ENCODE measurements at places on chromosomes 5 and 9. TPM values are rescaled to one million over a fixed set of nuclear protein-coding genes. Genes with fewer than 3 reads are reported as not detected.

- DNase-seq, result no peak
These were observed 53.4 kb downstream of the LRRC70 start for GRCh38 chr5:62631909-62632580.

DNA sequence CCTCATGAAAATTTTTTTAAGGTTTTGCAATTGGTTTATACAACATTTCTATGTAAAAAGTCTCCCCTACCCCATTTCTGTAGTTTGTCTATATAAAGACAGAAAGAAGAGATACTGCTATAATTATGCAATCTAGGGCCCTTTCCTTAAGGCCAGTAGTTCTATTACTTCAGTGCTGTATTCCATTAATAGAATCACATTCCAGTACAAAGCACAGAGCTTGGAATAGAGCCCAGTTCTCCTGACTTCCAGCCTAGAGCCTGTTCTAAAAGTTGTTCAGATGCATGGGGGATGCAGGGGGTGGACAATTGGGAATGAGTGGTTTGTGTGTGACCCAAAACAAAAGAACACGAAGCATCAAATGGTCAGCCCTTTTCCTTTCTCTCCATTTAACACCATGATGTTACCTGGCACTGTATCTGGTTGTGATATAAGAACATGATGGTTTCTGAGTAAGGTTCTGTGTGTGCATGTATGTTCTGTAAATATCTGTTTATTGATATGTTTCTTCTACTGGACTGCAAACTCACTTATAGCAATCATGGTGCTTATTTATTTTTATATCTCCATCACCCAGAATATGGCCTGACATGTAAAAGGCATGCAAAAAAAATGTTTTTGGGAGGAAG lies 8.2 kb upstream of the GRAMD2B start:
- no peak for DNase-seq

DNA sequence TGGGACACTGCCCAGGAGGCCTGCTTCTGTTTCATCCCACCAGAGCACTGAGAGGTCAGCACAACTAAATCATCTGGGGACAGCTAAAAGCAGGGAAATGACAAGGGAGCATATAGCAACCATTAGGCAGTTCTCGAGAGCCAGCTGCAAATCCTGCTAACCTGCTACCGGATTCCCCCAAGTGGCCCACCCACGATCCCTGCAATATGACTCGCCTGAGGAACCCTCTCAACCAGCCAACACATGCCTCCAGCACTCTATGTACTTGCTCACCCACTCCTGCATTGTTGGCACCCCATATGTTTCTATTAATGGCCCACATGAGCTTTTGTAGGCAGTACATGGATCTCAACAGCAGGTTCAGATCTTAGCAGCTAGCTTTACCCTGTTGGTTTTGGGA lies 326.0 kb downstream of the GABRG2 start:
- DNase-seq, result no peak

GRCh38 chr5:115465431-115465830 lies 79.1 kb downstream of the FEM1C start:
- no peak for DNase-seq

- DNase-seq, result no peak
These were observed 137.6 kb downstream of the CACNA1B start for GRCh38 chr9:138015021-138015829.

DNA sequence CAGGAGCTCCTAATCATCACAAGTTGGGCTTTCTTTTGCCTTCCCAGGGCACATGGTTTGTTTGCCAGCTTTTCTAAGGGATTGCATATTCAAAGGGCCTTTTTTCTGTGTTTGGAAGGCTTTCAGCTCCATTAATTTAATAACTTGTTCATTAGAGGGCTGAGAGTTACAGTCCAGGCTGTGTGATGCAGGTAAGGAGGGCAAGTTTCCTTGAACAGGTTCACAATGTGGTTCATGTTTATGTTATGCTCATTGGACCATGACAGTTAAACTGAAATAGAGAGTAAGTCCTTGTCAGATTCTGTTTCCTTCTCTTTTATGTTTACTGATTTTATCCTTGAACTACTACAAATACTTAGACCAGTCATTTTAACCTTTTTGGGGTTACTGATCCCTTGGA lies 174.4 kb downstream of the MARCHF11 start:
- no peak for DNase-seq

- peak; percentile 66 for DNase-seq
These were observed 530 bp downstream of the BBLN start for GRCh38 chr9:128160603-128160987.

DNA sequence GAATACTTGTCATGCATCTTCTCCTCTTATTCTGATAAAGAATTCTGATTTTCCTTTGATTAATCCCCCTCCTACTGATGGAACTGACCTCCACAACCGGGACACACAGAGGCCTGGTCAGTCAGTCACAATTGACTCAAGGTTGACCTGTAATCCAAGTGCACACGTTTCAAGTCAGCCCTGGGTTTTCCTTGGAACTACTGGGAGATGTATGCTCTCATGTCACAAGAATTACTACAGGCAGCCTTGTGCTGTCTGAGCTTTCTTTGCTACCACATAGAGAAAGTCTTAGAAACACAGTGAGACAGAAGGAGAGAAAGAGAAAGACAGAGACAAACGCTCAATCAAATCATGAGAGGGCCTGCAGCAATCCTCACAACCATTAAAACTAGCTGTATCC lies 345.8 kb downstream of the PDE4D start:
- no peak for DNase-seq

DNA sequence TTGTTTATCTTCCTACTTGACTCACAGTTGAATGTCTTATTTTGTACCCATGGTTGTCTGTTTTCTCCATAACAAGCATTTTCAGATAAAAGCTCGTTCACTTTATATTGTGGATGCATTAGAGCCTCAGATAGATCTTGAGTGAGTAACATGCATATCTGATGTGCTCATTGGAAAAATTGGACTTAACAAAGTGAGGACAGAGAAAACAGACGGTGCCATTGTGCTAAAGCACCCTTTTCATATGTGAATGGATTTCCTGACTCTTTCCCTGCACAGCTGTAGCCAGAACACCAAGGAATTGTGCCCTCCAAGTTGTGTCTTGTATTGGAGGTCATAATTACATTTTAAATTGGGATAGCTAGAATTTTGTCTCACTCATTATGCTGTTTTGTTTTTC lies 325.8 kb upstream of the MEF2C start:
- DNase-seq, result no peak

DNA sequence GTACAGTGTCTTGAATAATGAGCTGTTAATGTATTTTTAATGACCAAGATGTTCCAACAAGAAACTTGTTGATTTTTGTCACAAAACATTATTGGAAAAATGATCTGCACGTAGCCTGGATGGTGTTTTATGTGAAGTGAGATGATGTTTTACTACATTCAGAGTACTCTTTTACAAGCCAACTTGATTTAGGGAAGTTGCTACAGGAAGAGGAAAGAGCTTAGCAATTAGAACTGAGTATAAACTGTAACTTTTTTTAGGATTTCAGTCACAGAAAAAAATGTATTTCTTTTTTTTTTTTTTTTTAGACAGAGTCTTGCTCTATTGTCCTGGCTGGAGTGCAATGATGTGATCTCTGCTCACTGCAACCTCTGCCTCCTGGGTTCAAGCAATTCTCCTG lies 113.6 kb upstream of the ADRA1B start:
- no peak for DNase-seq

- no peak for DNase-seq
These were observed 36.3 kb downstream of the ERGIC1 start for GRCh38 chr5:172870291-172870714.

DNA sequence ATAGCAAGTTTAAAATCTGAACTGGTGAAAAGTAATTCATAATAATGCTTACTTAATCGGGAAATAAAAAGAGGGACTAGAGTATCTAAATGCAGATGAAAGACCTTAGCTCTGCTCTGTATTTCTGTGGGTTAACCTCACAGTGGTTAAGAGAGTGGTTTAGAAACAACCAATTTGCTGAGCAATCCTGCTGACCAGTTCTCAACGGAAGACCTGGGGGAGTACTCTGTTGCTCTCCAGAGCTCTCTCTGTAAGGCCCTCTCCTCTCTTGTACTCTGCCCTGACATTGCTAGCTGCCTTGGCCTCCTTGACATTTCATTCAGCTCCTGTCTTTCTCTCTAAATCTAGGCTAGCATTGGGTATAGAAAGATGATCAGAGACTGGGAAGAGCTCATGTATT lies 1186.6 kb upstream of the SEMA6A start:
- DNase-seq, result no peak

DNA sequence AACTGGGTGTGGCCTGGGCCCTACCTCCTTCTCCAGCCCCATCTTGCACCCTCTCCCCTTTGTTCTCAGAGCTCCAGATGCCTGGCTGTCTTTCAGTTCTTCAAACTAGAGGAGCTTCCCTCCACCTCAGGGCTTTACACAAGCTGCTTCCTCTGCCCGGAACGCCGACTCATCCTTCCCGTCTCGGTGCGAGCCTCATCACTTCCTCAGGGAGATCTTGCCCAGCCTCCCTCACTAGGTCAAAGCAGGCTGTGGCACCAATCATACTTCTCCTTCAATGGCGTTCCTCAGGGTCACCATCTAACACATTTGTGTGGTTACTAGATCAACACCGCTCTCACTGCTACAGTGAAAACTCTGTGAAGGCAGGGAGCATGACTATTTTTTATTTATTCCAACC lies 56.2 kb upstream of the ZSWIM6 start:
- DNase-seq, result no peak

DNA sequence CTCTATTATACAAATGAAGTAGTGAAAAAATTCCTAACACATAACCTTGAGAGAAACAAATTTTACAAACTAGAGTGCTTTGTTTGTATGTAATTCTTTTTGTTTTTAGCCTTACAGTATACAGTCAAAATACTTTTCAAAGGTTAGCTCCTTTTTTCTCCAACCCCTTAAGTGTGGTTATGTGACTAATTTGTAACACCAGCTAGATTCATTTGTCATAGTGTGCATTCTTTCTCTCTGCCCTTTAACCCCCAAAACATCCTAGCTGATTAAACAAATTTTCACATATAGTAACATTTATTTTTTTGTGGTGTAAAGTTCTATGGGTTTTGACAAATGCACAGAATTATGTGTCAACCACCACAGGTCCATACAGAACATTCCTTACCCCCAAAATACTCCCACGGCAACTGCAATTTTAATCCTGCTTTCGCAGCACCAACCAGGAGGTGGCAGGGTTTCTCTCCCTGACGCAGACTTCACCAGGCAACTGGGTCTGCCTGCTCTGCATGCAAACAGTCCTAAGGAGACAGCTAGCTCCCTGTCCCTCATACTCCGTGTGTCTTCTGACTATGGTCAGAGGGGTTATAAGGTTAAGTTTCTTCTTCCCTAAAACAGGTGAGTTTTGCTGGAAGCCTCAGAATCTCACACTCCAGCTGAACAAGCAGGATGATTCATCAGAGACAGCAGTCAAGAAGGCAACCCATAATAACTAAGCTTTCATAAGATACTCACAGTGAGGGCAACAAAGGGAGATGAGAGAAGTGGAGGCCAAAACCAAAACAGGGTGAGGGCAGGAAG lies 44.5 kb upstream of the NR5A1 start:
- DNase-seq, result peak; percentile 60

- no peak for DNase-seq
These were observed 27.3 kb downstream of the GIN1 start for GRCh38 chr5:103092676-103093075.

GRCh38 chr9:90898228-90898627 lies 96.6 kb downstream of the SYK start:
- DNase-seq, result peak; percentile 18

- DNase-seq, result no peak
These were observed 444.8 kb downstream of the ARHGEF28 start for GRCh38 chr5:74070766-74071165.

DNA sequence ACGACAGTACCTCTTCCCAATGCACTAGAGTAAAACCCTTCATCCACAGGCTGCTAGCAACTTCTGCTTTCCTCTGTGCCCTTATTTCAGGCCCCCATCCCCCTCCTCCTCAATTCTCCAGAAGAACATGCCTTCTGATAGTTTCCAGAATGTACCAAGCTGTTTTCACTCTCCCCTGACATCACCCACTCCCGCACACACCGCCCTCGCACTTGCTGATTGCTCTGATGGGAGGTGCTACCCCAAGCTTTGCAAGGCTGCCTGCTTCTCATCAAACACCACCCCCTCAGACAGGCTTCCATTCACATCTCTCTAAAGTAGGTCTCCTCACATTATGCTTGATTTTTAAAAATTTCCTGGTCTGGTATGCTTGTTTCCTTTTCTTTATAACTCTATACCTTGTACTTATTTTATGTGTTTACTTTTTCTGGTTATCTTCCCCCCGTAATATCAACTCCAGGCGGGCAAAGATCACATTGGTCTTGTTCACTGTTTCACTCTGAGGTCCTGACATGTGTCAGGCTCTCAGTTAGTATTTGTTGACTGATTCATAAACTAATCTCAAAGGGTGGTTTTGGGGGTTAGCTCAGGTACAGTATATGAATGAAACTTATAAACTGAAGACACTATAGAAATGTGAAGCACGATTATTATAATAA lies 91.0 kb upstream of the C9orf72 start:
- no peak for DNase-seq

- DNase-seq, result no peak
These were observed 499.8 kb upstream of the GRIA1 start for GRCh38 chr5:152990649-152991048.

GRCh38 chr5:3428334-3428733 lies 167.3 kb upstream of the IRX1 start:
- DNase-seq, result no peak

DNA sequence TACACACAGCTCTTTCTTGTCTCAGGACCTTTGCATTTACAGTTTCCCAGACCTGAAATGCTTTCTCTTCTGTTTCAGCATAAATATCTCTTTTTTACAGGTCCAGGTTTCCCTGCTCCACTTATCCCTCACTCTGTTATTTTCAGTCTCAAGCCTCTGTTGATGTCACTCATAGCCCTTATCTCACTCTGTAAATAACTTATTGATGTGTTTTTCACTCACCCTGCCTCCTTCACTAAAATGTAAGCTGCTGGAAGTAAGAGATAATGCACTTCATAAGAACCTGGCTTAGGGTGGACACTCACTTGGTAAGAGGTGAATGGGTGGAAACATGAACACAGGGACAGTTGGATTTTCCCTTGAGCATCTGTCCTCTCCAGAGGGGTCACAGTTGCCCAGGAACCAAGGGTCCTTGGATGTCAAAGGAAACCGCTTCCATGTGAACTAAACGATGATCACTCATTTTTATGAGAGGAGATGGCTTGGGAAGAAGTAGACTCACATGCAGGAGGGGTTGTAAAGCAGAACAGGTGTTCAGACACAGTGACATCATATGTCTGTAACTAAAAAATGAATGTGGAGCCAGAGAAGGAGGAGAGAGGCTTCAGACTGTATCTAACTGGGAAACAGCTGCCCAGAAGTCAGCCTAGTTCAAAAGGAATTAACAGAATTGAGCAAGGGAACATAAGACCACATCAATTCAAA lies 5.5 kb upstream of the HTR4 start:
- DNase-seq, result no peak

GRCh38 chr5:91367344-91367743 lies 15.8 kb downstream of the ARRDC3 start:
- DNase-seq, result no peak

PCDHB3 gene
- total RNA-seq, result not detected

POLE3 gene
- total RNA-seq, result 55.0 TPM

BTNL3 gene
- not detected for total RNA-seq

GLDC gene
- total RNA-seq, result 5.8 TPM

PCDHB8 gene
- not detected for total RNA-seq

ADAMTS2 gene
- total RNA-seq, result not detected

ENHO gene
- total RNA-seq, result not detected

WASHC1 gene
- total RNA-seq, result 18.6 TPM

CDK7 gene
- 29.1 TPM for total RNA-seq

C9orf72 gene
- total RNA-seq, result 7.0 TPM

SLC27A6 gene
- not detected for total RNA-seq

DMRT2 gene
- not detected for total RNA-seq

THG1L gene
- 16.3 TPM for total RNA-seq

LCN2 gene
- not detected for total RNA-seq

ARHGEF28 gene
- total RNA-seq, result not detected
